SHP77 (cell line): ENCODE measurements at places on chromosomes 1 and 21.

GRCh38 chr1:228515200-228515834 lies 28.1 kb downstream of the RNF187 start:
- DNase-seq = no peak

GRCh38 chr1:116879478-116880133 lies 30.1 kb upstream of the PTGFRN start:
- DNase-seq = no peak

DNA sequence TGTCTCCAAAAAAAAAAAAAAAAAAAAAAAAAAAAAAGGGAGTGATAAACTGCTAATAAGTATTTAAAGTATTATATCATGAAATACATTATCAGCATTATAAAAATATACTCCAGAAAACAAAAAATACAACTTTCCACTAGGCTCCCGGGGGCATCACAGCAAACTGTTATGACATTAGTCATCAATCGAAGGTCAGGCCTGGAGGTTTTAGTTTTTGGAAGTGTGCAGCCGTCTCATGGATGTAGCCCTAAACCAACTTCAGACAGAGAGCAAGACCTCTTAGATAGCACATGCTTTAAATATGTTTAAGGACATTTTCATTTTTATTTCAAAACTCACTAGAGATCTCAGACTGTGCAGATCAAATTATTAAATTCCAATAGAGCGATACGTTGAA lies 106.3 kb downstream of the RERE start:
- no peak for DNase-seq

DNA sequence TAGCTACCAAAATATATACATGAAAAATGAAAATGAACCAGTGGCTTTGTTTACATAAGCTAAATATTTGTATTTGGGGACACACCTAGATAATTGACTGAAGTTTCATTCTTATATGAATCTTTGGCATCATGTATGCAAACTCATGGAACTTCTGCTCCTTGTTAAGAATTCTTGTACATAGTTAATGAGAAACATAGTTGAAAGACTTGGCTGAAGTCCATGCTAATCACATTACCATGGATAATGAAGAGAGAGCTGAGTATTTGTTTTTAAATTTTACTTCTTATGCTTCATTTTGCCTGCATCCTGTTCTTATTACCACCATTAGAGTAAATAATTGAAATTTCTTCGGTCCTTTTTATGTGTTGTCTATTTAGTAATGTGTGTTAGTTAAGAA lies 108.8 kb downstream of the LRRC53 start:
- DNase-seq = no peak

- DNase-seq = no peak
Measured at GRCh38 chr1:220754212-220754917, 6.2 kb downstream of the MTARC2 start.

DNA sequence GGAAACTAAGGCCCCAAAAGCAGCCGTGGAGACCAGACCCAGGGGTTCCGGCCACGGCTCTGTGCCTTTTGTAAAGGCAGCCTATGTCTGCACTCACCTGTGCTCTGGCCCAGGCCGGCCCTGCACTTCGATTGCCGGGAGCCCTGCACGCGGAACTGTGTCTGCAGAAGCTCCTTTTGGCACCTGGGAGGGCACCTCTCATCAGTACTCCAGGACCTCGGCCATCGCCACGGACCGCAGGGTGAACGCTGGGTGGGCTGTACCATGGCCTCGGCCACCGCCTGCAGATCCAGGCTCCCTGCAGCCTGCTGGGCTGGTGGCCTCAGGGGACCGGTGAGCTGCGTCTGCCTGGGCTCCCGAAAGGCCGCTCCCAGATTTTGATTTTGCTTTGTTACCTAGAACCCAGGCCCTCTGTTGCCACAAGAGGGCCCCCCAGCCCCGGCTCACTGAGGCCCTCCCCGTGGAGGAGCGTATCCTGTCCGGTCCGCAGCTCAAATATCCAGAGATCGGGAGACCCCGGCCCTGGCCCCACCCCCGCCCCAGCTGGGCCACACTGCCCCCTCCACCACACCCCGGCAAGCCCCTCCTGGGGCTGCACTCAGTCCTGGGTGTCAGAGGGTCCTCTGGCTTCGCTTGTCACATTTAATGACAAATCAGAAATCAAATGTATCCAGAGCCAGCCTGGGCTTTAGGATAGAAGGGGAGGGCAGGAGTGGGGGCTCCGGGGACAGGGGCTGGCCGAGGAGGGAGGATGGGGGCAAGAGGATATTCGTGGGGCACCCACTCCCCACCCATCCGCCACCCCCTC lies 60.2 kb upstream of the PDE9A start:
- DNase-seq = peak; percentile 71

GRCh38 chr1:103783944-103784377 lies 34.3 kb downstream of the AMY1C start:
- no peak for DNase-seq
